ENCODE measurements at places on chromosomes 12 and 14.

- no peak for DNase-seq
These were observed 54.4 kb downstream of the EFCAB11 start for GRCh38 chr14:89899917-89900663.

DNA sequence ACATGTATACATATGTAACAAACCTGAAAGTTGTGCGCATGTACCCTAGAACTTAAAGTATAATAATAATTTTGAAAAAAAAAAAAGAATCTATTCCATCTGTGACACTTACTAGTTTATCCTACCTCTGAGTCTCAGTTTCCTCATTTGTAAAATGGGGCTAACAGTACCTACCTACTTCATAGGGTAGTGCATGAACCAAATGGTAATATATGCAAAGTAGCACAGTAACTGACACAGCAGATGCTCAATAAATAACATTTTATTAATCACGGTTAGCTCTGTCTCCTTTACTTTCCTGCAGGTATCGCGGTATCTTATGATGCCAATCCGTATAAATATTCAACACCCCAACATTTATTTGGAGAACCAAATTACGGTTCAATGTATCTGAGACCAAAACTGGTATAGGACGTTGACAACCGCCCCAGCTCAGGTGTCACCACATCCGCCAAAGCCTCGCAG lies 703 bp downstream of the TMED10 start:
- no peak for DNase-seq

- DNase-seq, result no peak
These were observed 983.1 kb downstream of the FLRT2 start for GRCh38 chr14:86513056-86513455.

DNA sequence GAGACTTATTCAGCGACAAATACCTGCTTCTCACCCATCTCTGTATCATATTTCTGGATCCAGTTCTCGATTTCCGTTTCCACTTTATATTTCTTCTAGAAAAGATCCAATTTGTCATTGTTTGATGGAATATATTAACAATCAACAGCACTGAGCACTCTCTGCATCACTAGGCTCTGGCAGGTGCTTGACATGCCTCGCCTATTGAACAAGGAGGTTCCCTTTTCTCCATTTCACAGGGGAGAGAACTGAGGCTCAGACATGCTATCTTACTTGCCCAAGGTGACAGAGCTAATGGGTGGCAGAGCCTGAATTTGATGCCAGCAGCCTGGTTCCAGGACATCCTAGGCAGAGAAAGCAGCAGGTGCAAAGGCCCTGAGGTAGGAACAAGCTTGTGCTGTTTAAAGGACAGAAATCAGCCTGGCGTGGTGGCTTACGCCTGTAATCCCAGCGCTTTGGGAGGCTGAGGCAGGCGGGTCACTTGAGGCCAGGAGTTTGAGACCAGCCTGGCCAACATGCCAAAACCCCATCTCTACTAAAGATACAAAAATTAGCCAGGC lies 12.1 kb downstream of the RITA1 start:
- DNase-seq, result no peak

- no peak for DNase-seq
These were observed 184.7 kb upstream of the DCN start for GRCh38 chr12:91367234-91367849.

DNA sequence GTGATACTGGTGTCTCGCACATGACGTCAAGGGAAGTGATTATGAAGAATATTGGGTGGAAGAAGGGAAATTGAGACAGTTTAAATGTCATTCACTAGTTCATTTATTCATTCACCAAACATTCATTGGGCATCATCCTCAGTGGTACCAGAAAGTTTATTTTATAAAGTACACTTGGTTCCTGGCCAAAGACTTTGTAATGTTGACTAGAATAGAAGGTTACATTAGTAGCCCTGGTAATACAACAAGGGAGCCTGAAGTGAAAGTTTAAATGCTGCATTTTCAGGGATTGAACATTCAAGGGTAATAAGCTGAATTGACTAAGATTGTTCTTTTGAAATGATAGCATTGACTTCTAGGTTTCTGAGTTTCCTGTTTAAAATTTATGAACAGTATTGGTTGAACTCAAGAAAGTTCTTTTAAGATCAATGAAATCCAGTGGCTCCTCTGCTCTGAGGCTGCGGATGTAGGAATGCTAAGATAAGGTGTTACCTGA lies 236.8 kb upstream of the BTG1 start:
- DNase-seq, result no peak

DNA sequence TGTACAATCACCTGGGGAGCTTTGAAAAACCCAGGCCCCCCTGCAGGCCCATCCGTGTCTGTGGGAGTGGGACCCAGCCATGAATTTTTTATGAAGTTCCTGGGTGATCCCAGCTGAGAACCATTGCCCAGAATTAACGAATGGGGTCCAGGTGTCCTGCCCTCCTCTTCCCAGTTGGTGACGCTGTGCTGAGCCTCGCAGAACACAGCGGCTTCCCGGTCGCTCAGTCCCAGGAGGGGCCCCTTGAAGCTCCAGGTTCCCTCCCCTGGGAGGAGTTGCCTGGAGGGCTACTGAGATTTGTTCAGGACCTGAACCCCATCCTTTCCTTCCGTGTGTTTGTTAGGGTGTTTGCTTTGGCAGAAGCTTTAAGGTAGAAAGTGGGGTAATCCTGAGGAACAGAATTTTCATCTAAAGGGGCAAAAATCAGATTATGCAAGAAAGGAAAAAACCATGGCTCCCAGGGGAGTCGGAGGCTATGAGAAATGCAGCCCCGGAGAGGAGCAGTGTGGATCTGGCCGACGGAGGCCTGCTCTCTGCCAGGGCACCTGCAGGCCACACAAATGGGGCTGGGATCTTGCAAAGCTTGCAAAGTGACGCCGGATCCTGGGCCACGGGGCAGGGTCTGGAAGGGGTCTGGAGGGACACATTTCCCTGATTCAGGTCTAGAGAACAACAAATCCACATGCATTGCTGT lies 164.7 kb upstream of the PRMT8 start:
- no peak for DNase-seq

GRCh38 chr14:42523666-42524065 lies 917.0 kb downstream of the LRFN5 start:
- DNase-seq, result no peak

DNA sequence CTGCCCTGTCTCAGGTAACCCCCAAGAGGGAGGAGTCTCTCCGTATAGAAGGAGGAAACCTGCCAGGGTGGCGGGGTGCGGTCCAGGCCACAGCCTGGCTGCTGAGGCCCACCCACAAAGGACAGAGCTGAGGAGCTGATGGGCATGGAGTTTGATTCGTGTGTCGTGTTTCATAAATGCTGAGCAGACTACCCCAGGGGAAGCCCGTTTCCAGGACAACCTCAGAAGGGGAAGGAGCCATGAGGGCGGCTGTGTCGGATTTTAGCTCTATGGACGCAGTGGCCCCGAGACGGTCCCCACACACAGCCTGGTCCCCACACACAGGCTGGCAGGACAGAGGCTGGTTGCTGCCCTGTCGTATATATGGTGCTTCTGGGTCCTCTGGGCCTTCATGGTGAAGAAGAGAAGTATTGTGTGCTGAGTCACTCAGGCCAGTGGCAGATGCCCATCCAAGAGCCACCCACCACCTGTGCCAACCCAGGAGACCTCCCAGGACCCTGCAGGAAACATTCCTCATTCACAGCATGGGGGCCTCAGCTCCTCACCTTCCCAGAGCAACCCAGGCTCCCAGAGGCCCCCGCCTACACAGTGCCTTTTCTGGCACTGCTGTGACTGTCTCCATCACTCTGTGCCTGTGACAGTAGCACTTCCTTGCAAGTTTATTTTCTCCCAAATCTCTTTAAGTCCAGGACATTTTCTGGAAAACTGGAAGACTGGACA lies 63.1 kb upstream of the RIN3 start:
- DNase-seq, result no peak

DNA sequence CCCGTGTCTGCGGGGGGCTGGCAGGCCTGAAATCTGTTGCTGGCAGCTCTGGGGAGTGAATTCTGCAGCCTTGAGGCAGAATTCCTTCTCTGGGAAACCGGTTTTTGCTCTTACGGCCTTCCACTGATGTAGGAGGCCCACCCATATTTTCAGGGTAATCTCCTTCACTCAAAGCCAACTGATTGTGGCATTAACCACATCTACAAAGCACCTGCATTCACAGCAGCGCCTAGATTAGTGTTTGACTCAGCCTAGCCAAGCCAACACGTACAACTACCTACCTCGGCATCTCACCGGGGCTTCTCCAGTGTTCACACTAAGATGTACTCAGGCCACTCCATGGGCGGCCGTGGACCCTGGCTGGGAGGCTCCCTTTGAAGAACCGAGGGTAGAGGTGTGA lies 15.8 kb downstream of the C12orf43 start:
- DNase-seq, result no peak

GRCh38 chr14:61591862-61592261 lies 103.5 kb upstream of the HIF1A start:
- no peak for DNase-seq

GRCh38 chr12:132593521-132593920 lies 16.9 kb downstream of the LRCOL1 start:
- no peak for DNase-seq

GRCh38 chr14:100190126-100190525 lies 30.7 kb upstream of the DEGS2 start:
- no peak for DNase-seq

GRCh38 chr14:100031506-100032281 lies 33.5 kb upstream of the EVL start:
- no peak for DNase-seq

GRCh38 chr12:108560321-108560721 lies 652 bp downstream of the SART3 start:
- no peak for DNase-seq

DNA sequence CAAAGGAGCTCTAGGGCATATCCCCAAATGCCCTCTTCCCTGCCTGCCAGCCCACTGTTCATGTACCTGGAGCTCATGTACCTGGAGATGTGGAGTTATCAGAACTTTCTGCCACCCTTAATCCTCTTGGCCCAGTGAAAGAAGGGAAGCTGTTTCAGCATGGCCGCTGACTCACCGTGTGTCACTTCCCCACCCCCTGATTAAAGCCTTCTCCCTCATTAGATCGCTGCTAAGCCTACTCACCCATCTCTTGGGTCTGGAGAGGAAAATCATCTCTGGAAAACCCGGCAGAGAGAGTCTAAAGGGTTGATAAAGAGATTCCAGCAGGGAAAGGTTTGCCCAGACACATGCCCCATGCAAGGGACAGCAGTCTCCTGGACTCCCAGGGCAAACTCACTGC lies 4.5 kb upstream of the LTBP2 start:
- DNase-seq, result no peak

- no peak for DNase-seq
These were observed at the start of gene LRCOL1 for GRCh38 chr12:132610051-132610759. LRCOL1 (minus strand) TSS chr12:132610582; CDS start chr12:132606251, 4,331 bp downstream.

DNA sequence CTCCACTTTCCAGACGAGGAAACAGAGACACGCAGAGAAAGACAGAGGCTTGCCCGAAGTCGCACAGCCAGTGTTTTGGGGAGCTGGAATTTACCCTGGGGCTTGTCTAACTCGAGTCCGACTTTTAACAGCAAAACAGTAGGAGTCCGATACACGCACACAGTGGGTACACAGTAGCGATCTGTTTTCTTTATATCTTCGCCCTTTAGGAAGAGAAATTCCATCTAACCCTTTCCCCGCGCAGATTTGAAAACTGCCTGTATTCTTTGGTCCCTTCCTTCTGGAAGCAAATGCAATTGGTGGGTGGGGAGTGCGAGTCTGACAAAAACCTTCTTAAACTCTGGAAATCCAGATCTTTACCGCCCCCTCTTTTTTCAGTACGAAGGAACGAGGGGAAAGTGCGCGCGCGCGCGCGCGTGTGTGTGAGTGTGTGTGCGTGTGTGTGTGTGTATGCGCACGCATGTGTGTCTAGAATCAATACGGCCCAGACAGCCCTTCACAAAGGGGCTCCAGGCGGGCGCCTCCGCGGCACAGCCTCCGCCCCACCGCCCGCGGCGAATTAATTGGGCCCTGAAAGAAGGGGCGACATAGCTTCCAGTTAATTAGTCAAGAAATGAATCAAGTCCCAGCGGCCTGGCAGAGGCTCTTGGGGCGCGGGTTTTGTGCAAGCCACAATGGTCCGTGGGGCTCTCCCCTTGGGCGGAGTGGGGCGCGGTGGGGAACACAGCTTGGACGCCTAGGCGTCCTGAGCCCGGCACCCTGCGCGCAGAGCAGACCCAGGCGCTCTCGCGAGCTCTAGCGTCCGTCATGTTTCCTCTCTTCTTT lies 14.0 kb upstream of the TBX3 start:
- DNase-seq, result no peak

- DNase-seq, result no peak
These were observed 1.2 kb upstream of the GAPDH start for GRCh38 chr12:6532927-6533652.

DNA sequence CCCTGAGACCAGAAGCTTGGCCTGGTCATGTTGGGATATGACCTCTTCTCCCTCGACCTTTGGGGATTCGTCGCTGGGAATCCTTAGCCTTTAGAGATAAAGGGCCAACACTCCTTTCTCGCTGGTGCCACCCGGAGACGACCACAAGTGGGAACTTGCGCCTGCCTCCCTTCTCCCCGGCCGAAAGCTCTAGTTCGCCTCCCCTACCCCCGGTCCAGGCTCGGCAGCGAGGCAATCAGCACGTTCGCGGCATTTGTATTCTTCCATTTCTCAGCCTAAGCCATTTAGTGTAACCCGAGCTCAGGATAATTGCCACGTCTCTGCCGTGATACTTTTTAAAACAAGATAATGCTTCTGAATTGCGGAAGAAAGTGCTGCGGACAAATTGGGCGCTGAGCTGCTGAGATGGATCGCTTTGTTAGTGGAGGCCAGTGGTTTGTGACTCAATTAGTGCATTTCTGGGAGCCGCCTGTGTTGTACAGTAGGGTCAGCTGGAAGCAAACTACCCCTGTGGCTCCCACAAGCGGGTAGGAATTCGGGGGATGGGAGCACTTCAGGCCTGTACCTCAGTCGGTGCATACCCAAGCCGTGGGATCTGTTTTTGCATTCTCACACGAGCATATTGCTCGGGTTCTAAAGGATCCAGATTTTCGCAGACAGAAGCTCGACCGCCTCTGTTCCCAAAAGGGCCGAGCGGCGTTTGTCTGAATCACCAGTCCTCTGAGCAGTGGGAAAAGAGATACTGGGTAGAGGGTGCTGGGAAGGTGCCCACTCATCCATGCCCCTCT lies 6.8 kb upstream of the SIX1 start:
- no peak for DNase-seq

DNA sequence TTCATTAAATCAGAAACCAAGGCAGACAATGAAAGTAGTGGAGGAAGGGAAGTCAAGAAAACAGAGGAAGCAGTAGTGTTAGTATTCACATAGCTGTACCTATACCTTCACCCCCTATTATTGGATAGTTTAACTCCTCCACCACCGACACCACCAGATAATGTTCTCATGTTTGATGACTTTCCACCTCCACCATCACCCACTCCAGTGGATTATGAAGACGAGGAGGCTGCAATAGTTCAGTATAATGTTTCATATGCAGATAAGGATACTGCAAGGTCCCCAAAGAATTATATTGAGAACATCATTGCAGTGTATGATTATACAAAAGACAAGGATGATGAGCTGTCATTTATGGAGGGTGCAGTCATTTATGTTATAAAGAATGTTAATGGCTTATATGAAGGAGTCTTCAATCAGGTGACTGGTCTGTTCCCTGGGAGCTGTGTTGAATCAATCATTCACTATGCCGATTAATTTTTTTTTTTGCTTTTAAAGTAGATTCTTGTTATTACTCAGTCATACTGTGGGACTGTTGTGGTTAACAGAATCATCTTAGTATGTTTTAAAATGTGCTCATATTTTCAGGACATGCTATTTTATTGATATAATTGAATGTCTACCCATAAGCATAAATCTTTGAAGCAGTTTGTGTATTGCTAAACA lies 32.2 kb upstream of the KTN1 start:
- DNase-seq, result no peak

GRCh38 chr14:47722929-47723693 lies 47.7 kb upstream of the MDGA2 start:
- no peak for DNase-seq

GRCh38 chr14:93735206-93735605 lies 53.1 kb downstream of the PRIMA1 start:
- no peak for DNase-seq

Data from stimulated activated CD4-positive, alpha-beta T cell treated with anti-CD3 and anti-CD28 coated beads, Interleukin-1b, Interleukin-23, amount 100 ng/mL, for 24 hours (primary cell).